Right renal pelvis (tissue), 4 donors: ENCODE measurements at places on chromosomes 16 and 17. TPM values are rescaled to one million over a fixed set of nuclear protein-coding genes. Genes with fewer than 3 reads are reported as not detected.
A peak's percentile ranks its signal among the peaks of the same experiment; 100 is the strongest.

DNA sequence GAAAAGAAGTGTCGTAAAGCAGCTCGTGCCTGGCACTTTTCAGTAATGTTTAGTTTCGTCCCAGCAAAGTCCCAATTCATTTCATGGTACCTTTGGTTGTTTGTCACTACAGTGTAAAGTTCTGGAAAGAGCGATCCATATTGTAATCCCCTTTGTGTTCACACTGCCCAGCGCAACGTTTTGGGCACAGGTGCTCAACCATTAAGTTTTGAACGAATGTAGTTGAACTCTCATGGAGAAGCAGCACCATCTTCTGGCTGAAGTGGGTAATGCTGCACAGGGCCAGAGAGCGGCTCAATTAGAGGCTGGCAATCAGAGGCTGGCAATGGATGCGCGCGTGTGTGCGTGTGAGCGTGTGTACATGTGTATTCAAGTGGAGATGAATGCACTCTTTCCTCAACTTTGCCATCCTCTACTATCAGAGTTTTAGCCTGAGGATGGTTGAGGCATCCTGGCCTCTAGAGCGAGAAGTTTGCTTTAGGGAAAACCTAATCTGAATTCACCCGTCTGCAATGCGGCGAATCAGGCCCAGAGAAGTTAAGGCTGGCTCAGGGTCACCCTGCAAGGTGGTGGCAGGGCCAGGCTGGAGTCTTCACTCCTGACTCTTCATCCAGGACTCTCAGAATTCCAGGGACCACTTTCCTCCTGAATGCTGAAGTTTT lies 29.9 kb downstream of the DYNLL2 start:
- peak; percentile 60 for DNase-seq

DNA sequence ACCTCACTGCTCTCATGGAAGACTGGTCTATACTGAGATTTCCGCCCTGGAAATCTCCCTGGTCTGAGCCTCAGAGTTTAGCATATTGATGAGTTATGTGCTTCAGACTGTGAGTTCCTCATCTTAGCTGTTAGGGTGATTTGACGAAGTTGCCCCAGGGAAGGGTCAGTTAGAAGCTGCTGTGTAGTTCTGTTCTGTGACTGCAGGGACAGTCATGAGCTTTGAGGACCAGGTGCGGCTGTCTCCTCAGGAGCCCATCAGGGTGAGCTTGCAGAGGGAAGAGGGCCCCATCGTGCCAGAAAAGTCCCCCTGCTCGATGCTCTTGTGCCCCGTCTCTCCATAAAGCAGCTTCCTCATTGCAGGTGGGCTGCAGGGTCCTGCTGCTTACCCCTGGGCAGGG lies 28.3 kb upstream of the IL17C start:
- DNase-seq, result no peak

DNA sequence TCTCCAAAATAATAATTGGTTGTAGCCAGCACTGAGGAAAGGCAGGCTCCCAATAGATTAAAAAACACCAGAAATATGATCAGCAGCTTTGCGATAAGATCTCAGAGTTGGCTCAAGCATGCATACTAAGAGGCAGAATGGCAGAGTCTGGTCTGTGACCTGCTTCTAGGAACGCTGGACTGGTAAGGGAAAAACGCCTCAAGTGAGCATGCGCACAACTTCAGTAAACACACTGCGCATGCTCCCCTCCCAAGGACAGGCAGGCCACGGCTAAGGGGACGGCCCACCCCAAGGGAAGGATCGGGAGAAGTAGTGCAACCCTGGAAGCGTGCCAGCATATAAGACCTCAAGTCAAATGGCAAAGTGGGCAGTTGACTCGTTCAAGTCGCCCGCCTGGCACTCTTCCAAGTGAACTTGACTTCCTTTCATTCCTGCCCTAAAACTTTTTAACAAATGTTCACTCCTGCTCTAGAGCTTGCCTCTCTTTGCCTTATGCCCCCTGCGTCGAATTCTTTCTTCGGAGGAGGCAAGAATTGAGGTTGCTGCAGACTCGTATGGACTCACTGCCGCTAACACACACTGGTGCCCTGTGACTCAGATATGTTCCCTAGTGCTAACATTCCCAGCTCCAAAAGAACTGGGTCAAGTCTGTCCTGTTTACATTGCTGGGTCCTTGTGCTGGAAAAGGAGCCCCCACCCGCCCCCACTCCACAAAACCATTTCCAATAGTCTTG lies 22.4 kb upstream of the PRM1 start:
- DNase-seq, result no peak

DNA sequence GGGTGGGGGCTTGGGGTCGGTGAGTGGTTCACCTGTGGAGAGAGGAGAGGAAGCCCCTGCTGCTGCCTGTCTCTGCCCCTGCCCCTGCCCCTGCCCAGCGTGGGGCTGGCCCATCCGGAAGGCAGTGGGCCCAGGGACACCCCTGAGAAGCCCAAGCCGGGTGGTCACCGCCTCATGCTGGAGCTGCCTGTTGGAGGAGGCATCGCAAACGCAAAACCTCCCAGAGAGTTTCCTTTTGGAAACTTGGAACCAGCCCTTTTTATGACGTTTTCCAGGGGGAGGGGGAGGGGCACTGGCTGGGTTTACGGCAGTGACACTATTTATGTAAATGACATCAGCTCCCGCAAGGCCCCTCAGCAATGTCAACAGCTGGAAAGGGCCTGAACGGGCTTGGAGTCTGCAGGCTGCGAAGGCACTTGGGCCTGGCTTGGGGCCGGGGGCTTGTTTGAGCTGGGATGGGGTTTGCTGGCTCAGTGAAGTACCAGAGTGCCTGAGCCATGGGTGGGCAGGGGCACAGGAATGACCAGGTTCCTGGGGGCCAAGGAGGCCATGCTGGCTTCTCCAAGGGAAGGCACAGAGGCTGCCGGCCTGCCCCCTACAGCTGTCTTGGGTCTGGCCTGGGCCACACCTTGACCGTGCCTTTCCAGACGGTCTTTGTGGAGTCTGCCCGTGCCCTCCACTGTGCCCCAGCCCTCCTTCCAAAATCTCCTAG lies 219.5 kb downstream of the NTN1 start:
- DNase-seq, result peak; percentile 63

GRCh38 chr17:2393954-2394749 lies 6.7 kb downstream of the MNT start:
- no peak for DNase-seq

DNA sequence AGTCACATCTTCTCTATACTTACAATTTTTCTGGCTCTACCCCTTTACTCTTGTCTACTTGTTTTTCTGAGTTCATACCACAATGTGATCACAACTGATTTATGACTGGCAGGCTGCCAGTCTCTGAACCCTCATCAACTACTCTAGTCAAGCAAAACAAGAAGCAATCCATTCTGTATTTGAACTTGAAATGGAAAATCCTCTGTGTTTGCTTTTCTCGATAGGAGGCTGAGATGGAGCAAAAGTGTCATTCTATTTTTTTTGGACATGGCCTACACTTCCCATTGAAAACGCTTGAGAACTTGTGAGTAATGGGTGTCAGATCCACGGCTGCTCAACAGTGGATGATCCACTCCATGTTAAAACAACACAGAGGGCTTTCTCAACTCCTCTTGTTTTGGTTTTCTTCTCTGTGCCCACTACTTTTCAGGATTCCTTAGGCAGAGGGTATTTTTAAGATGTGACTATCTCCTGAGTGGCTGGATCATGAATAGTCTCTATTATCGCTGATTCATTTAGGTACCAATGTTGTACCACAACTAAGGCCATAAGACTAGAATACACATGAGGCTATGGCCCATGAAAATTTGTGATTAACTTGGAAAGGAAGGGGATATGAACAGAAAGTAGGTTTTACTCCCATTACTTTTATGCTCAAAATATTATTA lies 11.7 kb downstream of the TMEM100 start:
- no peak for DNase-seq

DNA sequence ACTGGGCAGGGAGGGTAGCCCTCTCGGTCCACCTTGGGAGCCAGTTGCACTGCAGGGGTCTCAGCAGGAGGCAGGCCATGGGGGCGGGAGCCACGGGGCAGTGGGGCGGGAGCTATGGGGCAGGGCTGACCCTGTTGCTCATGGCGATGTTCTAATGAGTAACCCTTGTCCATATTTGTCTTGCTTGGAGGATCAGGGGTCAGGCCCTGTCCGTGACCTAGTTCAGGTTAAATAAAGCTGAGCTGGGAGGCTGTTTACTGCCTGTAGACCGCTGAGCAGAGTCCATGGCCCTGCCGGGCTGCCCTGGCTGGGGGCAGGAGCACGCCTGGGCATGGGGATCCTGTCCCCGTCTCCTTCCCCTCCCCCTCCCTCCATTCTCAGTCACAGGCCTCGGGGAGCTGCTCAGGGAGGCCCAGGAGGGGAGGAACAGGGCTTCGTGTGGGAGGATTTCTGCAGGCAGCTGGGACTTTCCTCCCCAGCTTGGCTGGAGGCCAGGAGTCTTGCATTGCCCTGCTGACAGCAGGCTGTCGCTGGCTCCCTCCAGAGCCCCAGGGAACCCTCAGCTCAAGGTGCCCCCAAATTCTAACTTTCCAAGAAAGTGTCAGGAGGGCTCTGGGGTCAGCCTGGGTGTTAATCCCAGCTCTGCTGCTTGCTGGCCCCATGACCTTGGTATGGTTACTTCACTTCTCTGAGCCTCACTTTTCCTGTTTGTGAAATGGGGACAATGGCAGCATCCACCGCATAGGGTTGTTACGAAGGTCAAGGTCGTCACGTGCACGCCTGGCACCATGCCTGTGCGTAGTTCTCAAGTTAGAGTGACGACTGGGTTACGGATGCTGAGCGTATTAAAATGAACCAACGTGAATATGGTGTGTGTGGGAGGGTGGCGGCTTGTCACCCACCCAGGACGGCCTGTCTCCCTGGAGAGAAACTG lies 6.1 kb upstream of the SERPINF2 start:
- DNase-seq, result no peak

DNA sequence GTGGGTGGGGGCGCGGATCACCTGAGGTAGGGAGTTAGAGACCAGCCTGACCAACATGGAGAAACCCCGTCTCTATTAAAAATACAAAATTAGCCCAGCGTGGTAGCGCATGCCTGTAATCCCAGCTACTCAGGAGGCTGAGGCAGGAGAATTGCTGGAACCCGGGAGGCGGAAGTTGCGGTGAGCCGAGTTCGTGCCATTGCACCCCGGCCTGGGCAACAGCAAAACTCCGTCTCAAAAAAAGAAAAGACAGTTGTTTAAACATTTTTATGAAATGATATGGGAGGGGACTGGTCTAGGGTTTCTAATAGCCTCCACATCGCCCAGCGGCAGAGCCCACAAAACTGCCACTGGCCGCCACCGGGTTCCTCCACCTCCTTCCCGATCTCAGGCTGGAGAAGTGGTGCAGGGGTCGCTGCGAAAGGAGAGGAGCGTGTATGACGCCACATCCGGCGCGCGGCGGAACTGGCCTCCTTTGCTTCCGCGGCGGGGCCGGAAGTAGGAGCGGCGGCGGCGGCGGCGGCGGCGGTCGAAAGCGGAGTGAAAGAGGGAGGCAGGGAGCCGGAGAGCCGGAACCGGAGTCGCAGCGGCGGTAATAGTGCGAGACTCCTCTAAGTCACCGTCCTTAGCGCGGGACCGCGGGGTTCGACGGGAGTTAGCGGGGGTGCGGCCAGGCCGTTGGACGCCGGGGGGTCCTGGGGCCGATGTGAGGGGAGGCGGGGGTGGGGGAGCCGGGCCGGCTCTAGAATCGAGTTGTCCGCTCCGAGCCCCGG lies at the start of gene PPP4C:
Gene PPP4C, plus strand, starts transcription at position 492 of the 773 bp plus-strand sequence. CDS start 384 bp downstream, outside the sequence.
- DNase-seq, result no peak

GRCh38 chr16:22325598-22326368 lies 28.6 kb downstream of the POLR3E start:
- DNase-seq, result no peak

- no peak for DNase-seq
Measured at GRCh38 chr17:5686074-5686635, 101.8 kb upstream of the NLRP1 start.

DNA sequence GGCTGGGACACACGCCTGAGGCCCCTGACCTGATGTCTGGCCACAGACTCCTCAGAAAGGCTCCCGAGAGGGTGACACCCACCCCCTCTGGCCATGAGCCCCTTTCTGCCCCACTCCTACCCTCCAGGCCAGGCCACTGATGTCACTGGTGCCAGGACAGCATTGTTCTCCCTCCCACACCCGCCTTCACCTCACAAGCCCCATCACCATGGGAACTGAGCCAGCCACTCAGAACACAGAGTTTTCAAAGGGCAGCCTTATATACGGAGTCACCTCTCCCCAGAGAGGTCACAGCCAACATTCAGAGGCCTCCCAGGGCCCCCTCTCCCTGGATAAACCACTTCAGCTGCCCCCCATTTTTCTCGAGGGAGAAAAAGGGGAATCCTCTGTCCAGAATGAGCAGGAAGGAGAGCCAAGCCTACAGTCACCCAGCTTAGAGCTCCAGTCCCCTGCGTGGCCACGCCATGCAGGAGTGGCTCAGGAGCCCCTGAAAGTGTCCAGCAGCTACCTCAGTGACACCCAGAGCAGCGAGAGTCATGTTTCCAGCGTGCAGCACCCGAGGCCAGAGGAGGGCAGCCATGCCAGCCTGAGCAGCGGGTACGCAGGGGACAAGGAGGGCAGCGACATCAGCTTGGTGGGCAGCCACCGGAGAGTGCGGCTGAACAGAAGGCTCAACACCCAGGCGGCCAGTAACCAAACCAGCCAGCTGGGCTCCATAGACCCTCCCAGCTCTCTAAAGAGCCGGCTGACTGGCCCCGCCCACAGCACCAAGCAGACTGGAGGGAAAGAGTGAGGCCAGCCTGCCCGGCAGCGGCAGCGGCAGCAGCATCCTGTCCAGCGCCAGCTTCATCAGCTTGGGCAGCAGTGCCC lies at the start of gene C16orf82:
Gene C16orf82, plus strand, starts transcription at position 260 of the 870 bp plus-strand sequence.
- no peak for DNase-seq

GRCh38 chr17:77072670-77073069 lies 68.1 kb upstream of the SEC14L1 start:
- DNase-seq, result no peak

DNA sequence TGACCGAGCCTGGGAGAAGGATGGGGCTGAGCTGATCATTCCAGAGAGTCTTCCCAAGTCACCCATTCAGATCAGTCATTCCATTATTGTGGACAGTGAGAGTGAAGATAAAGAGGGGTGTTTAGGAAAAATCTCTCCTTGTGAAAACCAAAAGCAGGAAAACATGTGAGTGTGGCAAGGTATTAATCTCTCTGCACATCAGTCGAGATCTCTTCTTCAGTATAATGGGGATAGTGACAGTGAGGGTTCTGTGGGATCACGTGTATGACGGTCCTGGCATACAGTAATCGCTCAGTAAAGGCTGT lies 35.4 kb downstream of the CHD9 start:
- no peak for DNase-seq

- peak; percentile 54 for DNase-seq
Measured at GRCh38 chr17:42132941-42133340, 10.3 kb downstream of the HSPB9 start.

PHAF1 gene
- 23.7 TPM for polyA plus RNA-seq

SYT17 gene
- 9.6 TPM for polyA plus RNA-seq

CHMP6 gene
- 34.5 TPM for polyA plus RNA-seq
